ENCODE measurements at places on chromosomes 5 and 9. TPM values are rescaled to one million over a fixed set of nuclear protein-coding genes. Genes with fewer than 3 reads are reported as not detected.
A peak's percentile ranks its signal among the peaks of the same experiment; 100 is the strongest.

DNA sequence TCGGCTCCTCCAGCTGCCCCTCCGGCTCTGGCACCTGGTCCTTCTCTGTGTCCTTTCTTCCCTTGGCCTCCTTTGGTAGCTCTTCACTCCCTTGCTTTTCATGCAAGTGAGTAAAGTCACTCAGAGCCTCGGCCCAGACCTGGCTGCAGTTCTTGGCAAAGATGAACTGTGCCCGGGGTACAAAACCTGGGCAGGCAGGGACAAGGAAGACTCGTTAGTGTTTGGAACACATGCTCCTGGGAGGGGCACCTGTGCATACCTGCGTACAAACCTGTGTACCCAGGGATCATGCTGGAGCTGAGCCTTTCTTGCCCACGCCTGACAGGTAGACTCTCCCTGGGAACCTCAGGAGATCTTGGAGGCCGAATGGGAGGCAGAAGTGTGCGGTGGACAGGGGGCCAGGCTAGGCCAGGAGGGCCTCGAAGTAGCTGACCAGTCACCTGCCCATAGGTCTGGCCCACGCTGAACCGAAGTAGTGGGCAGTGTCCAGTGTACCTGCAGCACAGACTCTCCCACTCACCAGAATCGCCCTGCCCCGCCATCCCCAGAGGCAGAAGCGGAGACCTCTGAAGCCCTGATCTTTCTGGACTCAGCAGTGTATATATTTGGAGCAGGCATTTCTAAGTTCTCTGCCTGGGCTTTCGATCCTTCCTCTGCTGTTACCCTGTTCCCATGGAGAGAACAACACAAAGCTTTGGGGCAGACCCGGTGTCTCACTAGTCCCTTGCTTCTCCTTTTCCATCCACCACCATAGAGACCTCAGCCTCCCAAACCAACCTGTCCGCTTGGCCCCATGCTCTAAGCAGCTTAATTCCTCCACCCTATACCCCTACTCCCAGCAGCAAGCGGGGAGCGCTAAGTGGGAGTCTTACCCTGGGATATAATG, 41.9 kb upstream of the TESK1 start:
- no peak overlapping the region for H3K4me3 ChIP-seq
- peak; percentile 11 for DNase-seq
- peaks cover 16% of the 10 kb centered on the region for H3K4me1 ChIP-seq
- no peaks in the 10 kb centered on the region for H3K27me3 ChIP-seq
- peak overlapping the region; percentile 72 for H3K27ac ChIP-seq

GRCh38 chr5:127886-128285, 35.9 kb downstream of the PLEKHG4B start:
- H3K4me1 ChIP-seq, result no peaks in the 10 kb centered on the region
- no peak overlapping the region for H3K27ac ChIP-seq
- H3K36me3 ChIP-seq, result no peaks in the 10 kb centered on the region
- no peak for DNase-seq

Gene CDC42SE2
- 67.1 TPM for total RNA-seq

Gene SLC45A2
- 0.93 TPM for total RNA-seq

DNA sequence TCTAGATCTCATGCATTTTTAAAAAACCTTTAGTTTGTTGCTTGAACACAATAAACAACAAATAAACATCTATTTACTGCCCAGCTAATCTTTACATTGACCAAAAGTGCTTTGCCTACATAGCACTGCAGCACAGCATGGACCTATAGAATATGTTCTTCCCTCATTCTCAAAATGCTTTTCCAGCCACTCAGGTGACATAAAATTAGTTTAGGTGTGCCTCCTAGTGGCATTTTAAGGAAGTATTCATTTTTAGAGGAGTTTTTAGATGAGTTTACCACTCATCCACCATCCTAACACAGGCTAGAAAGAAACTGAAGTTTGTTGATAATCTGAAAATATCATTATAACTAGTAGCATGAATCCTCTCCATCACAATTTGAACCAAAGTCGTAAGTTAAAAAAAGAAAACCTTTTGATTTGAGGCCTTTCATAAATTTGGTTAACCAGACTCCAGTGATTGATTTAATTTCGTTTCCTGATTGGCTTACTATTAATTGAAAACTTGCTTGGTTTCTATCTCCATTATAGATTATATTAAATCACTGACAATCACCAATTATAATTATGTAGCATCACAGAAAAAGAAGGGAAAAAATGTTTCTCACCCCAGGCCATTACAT, 12.6 kb downstream of the PLGRKT start:
- H3K27ac ChIP-seq, result no peak overlapping the region
- H3K4me1 ChIP-seq, result no peaks in the 10 kb centered on the region
- no peaks in the 10 kb centered on the region for H3K27me3 ChIP-seq
- H3K36me3 ChIP-seq, result no peaks in the 10 kb centered on the region
- H3K4me3 ChIP-seq, result no peak overlapping the region
- DNase-seq, result no peak

- peak overlapping the region; percentile 64 for H3K4me3 ChIP-seq
- no peaks in the 10 kb centered on the region for H3K27me3 ChIP-seq
- H3K36me3 ChIP-seq, result no peaks in the 10 kb centered on the region
- H3K27ac ChIP-seq, result peak overlapping the region; percentile 83
- H3K4me1 ChIP-seq, result peaks cover 15% of the 10 kb centered on the region
Observed at GRCh38 chr9:35690614-35691333, 1.0 kb upstream of the TPM2 start.

GRCh38 chr9:137582286-137582860, 3.6 kb upstream of the DPH7 start:
- H3K4me3 ChIP-seq, result no peak overlapping the region
- no peak overlapping the region for H3K27ac ChIP-seq
- peaks cover 2% of the 10 kb centered on the region for H3K4me1 ChIP-seq
- no peaks in the 10 kb centered on the region for H3K27me3 ChIP-seq

- H3K36me3 ChIP-seq, result no peaks in the 10 kb centered on the region
- H3K4me1 ChIP-seq, result no peaks in the 10 kb centered on the region
- DNase-seq, result no peak
- no peaks in the 10 kb centered on the region for H3K27me3 ChIP-seq
- H3K4me3 ChIP-seq, result no peak overlapping the region
Observed at GRCh38 chr5:53133020-53133419, 23.5 kb upstream of the MOCS2 start.

- no peaks in the 10 kb centered on the region for H3K36me3 ChIP-seq
- DNase-seq, result no peak
- peaks cover 3% of the 10 kb centered on the region for H3K4me1 ChIP-seq
- H3K27me3 ChIP-seq, result no peaks in the 10 kb centered on the region
Observed at GRCh38 chr5:129080766-129081165, 13.8 kb upstream of the ISOC1 start.

DNA sequence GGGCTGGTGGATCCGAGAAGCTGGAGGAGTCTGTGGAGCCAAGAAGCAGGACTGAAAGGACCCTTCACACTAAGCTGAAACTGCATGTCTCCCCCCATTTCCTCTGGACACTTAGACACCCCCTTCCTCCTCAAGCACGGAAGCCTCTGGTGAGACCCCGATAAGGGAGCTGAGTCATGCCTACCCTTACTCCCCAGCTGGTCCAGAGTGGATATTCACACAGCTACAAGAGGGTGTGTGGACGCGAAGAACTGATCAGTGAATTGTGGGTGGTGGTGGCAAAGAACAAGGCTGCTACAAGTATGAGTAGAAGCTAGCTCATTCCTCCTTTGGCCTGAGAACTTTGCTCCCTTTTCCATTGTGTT, 4.3 kb downstream of the TLN1 start:
- H3K36me3 ChIP-seq, result no peaks in the 10 kb centered on the region
- peak overlapping the region; percentile 22 for H3K27ac ChIP-seq
- no peaks in the 10 kb centered on the region for H3K27me3 ChIP-seq
- no peak for DNase-seq
- H3K4me3 ChIP-seq, result no peak overlapping the region
- H3K4me1 ChIP-seq, result peaks cover 52% of the 10 kb centered on the region

DNA sequence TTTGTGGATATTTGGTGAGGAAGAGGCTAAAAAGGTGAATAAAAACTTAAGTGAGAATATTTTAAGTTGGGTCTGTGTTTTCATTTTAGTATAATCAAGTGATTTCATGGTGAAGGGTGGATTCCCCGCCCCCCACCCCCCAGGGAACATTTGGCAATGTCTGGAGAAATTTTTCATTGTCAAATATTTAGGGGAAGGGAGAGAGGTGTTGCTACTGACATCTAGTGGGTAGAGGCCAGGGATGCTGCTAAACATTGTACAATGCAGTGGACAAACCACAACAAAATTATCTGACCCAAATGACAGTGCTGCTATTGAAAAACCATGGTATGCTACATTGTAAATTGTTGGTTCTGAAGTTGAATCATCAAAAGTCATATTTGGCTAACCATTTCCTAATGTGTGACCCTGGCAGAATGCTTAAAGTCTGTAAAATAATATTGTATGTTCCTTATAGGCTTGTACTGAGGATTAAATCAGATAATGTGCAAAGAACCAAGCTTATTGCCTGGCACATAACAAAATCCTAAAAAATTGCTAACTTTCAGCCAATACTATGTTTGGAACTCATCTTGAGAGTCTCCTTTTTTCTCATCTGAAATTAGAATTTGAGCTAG, 5.6 kb downstream of the C5orf24 start:
- peak overlapping the region; percentile 7 for H3K27ac ChIP-seq
- no peaks in the 10 kb centered on the region for H3K36me3 ChIP-seq
- H3K27me3 ChIP-seq, result no peaks in the 10 kb centered on the region
- no peak overlapping the region for H3K4me3 ChIP-seq
- peak; percentile 49 for DNase-seq

DNA sequence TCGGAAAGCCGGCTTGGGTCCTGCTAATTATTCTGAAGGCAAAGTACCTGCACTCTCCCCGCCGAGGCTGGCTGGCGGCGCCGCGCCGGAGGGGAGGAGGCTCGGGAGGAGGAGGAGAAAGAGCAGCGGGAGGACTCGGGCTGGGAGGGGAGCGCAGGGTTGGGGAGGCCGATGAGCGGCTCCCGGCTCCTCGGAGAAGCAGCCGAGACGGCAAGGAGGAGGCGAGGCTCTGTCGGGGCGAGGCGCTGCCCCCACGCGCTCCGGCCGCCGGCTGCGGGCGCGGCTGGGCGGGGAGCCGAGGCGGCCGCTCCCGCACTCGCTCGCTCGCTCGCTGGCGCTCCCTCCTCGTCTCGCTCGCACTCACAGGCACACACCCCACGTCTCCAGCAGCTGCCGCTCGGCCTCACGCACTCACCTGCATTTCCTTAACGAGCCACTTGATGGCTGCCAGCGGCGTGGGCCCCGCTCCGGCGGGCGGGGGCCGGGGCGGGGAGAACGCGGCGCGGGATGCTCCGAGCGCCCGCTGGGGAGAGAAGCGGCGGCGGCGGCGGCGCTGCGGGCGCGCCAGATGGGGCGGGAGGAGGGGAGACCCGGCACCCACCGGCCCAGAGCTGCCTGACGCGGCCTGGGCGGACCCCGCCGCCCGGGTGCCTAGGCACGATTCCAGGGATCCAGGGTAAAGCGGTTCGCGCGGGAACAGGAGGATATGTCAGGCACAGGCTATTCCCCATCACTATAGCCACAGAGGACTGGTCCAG, at the start of gene PTPRD:
PTPRD (minus strand) TSS at position 362 of the 758 bp plus-strand sequence.
- no peak within 1 kb of the TSS for H3K27ac ChIP-seq
- peak; percentile 44 for DNase-seq
- H3K4me1 ChIP-seq, result no peaks in the 10 kb centered on the region
- no peaks in the 10 kb centered on the region for H3K36me3 ChIP-seq
- no peaks in the 10 kb centered on the region for H3K27me3 ChIP-seq

DNA sequence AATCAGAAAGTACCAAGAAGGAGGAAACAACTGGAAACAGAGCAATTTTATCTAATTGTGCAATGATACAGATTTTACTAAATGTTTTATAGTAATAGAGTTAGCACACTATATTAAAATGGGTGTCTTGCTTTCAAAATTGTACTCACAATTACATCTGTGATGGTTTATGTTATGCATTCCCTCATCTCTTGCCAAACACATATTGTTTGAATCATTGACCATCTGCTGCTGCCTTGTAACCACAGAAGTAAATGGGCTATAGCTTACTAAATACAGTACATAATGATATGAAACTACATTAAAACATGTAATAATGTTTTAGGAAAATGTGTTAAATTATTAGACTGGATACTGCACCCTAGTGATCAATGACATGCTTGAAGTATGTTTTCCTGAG, 158.1 kb downstream of the SLC25A46 start:
- no peaks in the 10 kb centered on the region for H3K36me3 ChIP-seq
- H3K4me1 ChIP-seq, result no peaks in the 10 kb centered on the region
- H3K4me3 ChIP-seq, result no peak overlapping the region
- H3K27me3 ChIP-seq, result no peaks in the 10 kb centered on the region

DNA sequence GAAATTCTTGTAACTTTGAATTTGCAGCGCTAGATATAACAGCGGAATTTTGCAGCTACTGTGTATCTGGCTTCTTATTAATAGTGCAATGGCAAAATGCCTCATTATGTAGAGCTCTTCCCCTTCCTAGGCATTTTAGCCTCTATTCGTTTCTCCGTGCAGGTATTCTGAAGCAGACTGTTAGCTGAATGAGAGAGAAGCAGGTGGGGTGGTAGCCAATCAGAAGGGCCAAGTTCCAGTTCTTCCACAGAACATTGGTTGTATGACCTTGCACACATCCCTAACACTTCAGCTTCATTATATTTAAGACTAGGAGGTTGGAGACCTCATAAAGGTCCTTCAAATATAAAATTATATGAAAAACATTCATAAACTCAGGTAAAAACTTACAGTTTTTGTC, 1.2 kb upstream of the VPS13A start:
- H3K4me1 ChIP-seq, result peaks cover 4% of the 10 kb centered on the region
- no peak for DNase-seq
- no peak overlapping the region for H3K4me3 ChIP-seq
- H3K27me3 ChIP-seq, result no peaks in the 10 kb centered on the region

Gene SPATA6L
- total RNA-seq, result 12.8 TPM

GRCh38 chr5:18984559-18985080, 1003.4 kb downstream of the CDH18 start:
- H3K27ac ChIP-seq, result no peak overlapping the region
- H3K36me3 ChIP-seq, result no peaks in the 10 kb centered on the region
- DNase-seq, result no peak
- no peaks in the 10 kb centered on the region for H3K27me3 ChIP-seq
- no peaks in the 10 kb centered on the region for H3K4me1 ChIP-seq
- no peak overlapping the region for H3K4me3 ChIP-seq

- no peak overlapping the region for H3K4me3 ChIP-seq
- no peaks in the 10 kb centered on the region for H3K27me3 ChIP-seq
- no peak for DNase-seq
- H3K36me3 ChIP-seq, result no peaks in the 10 kb centered on the region
- H3K27ac ChIP-seq, result no peak overlapping the region
Observed at GRCh38 chr5:126198531-126198930, 224.7 kb upstream of the GRAMD2B start.

Gene SAXO1
- 44.0 TPM for total RNA-seq

DNA sequence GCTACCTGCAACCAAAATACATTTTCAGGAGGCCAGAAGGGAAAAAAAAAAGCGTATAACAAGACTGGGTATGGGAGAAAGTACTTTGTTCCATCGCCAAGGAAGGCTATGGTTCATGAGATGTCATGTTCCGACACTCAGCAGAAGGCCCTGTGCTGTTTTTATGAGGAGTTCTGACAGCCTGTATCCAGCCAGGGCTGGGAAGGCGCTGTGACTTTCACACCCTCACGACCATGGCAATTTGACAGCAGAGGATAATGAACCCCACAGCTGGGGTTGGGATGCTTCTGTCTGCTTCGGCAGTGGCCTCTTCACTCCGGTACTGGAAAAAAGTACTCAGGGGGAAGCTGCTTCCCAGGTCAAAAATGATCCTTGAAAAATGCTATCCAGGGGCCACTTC, 154.4 kb downstream of the PRELID2 start:
- DNase-seq, result no peak
- H3K36me3 ChIP-seq, result no peaks in the 10 kb centered on the region
- no peak overlapping the region for H3K4me3 ChIP-seq
- H3K27me3 ChIP-seq, result no peaks in the 10 kb centered on the region

Gene ANKDD1B
- total RNA-seq, result 8.1 TPM
